ENCODE measurements at places on chromosomes 6 and 20.
A peak's percentile ranks its signal among the peaks of the same experiment; 100 is the strongest.

DNA sequence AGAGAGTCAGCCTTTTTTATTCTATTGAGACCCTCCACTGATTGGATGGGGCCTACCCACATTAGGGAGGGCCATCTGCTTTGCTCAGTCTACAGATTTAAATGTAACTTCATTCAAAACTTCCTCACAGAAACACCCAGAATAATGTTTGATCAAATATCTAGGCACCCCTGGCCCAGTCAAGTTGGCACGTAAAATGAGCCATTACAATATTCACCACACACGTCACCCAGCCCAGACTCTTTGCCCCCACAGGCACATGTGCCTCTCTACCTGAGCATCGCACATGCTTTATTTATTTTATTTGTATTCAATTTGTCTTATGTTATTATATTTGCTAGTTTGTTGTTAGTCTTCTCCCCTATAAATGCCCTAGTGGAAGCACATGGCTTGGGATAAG lies 70.9 kb upstream of the EYA2 start:
- no peak for DNase-seq

DNA sequence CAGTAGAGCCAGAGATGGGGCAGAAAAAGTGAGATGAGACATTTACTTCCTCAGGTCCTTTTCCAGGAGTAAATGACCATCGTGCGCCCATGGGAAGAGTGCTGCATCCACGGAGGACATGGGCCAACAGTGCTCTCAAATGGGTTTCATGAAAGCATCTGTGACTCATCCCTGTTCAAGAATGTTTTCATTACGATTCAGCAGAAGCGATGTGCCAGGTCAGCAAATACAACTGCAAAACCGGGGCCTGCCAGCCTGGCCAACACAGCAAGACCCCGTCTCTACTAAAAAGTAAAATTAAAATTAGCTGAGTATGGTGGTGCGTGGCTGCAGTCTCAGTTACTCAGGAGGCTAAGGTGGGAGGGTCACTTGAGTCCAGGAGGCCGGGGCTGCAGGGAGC lies 125.1 kb downstream of the LY86 start:
- no peak for DNase-seq

GRCh38 chr6:15063253-15063853 lies 182.5 kb upstream of the JARID2 start:
- no peak for DNase-seq

DNA sequence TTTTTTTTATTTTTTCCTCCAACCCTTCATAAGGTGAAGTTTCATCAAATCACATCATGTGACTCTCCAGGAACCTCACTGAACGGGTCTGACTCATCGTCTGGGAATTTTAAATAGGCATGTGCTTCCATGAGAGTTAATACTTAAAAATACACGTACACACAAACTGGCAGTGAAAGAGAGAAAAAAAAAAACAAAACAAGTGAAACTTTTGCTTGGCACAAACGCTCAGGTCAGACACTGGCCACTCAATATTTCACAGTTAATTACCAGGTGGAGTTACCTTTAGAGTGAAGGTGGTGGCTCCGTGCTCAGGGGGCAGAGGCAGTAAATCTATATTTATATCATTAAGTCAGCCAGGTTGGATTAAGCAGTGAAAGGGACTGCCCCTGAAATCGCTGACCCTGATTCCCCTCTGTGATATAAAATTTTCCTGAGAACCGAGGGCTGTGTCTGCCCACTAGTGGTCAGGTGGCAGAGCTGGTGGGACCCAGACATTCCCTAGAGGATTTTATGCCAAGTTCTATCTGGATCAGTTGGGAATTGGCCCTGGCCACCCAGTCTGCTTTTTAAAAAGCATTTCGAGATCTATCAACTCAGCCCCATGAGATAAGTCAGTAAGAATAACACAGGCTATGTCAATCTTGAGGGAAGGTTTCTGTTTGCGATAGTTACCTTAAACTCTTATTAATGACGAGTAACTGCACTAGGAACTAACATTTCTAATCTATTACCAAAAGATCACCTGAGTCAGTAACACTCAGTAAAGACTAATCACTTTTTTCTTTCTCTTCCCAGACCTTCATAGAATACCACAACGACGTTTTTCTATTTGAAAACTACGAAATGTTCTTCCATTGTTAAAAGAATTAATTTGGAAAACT lies 259.1 kb downstream of the HDGFL1 start:
- no peak for DNase-seq

- no peak for DNase-seq
These were observed 16.7 kb upstream of the B3GAT2 start for GRCh38 chr6:70973604-70974003.

GRCh38 chr6:14095437-14095836 lies 22.1 kb upstream of the CD83 start:
- DNase-seq: peak; percentile 33

DNA sequence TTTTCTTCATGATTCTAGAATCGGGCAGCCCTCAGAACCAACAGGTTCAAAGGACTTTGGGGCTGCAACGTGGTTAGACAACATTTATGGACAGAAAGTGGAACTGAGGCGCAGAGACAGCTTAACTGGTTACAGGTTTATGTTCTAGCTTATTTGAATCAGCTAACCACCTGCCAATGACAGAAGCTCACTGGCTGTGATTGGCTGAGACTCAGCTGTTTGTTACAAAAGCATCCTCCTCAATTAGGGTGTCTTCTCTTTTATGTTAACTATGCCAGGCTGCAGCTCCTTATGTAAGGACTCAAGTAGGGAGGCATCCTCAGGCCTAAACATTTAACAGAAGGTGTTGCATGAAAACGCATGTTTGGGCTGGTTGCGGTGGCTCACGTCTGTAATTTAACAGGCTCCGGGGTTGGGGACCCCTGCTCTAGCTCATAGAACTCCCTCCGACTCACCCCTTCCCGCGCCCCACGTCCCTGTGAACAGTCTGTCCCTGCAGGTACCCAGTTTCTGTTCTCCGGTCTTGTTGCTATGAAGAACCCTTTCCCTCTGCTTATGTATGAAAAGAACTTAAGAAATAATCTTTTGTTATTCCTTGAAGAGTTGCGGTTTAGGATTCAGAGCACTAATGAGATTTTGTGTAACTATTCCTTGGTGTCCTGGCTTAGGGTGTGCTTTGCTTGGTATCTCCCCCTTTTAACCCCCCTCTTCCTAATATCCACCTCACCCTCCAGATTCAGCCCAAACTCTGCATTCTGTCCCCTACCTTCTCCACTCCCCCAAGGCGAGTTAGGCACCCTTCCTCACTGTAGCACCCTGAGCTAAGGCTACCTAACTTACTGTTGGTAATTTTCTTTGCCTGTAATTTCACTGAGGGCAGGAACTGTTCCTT lies 1.2 kb upstream of the TMEM181 start:
- no peak for DNase-seq

DNA sequence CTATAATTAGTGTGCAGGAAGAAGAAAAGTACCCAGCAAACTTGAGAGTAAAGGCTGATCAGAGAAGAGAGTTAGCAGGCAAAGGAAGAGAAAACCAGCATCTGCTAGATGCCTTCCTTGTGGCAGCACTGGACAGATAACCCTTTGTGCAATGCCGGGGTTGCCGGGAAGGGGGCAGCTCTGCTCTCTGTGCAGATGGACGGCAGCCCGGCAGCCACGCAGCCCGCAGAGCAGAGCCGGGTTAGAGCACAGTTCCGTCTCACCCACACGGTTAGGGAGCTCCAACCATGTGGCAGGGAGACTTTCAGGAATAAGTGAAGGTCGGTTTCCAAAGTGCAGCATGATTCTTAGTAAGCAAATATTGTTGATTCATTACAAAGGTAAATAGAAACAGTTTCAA lies 80.0 kb upstream of the RPS6KA2 start:
- DNase-seq: no peak

DNA sequence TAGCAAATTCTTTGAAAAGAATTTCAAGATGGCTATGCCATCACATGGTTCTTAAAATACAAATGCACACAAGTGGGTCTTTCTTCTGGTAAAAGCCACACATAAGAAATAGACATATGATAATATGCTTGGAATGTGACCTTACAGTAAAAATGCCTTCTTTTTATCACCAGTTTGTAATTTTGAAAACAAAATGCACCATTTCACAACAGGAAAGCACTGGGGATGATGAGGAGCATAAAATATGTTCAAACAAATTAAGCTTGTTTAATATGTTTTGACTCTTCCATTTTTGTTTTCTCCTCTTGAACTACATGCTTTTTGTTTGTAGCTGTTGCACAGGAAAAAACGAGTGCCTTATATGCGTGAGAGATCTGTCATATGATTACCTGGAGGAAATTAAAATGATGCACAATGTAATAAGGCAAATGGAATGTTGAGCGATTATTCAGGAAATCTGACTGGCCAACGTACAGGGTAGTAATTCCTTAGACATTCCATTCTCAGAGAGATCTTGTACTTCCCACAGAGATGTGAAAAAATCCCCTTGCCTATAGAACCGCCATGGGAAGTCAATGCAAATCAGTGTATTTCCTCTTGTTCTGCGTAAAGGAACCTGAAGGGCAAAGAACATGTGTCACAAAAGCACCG lies 911.6 kb downstream of the TFAP2A start:
- no peak for DNase-seq

- no peak for DNase-seq
These were observed 407.6 kb downstream of the COL12A1 start for GRCh38 chr6:74798302-74798701.

DNA sequence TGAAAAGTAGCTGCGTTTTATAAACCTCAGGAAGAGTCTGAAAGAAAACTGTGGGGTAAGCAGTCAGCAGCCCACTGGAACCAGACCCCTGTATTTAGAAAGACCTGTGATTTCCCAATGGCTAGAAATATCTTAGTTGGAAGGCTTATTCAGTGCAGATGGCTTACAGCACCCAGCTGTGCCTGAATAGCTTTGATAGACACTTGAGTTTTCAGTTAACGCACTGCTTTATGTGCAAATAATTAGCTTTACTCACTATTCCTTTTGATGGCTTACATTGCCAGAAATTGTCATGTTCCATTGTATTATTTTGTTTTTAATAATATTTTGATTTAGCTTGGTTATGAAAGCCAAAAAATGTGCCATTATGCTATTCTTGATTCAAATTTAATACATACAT lies 465.3 kb upstream of the SYNCRIP start:
- DNase-seq: no peak
